ENCODE measurements at places on chromosomes 12 and 14. TPM values are rescaled to one million over a fixed set of nuclear protein-coding genes. Genes with fewer than 3 reads are reported as not detected.

TC2N gene
- polyA plus RNA-seq, result 0.17 TPM

DLST gene
- 13.8 TPM for polyA plus RNA-seq

MAPK1IP1L gene
- 104 TPM for polyA plus RNA-seq

CHGA gene
- 0.31 TPM for polyA plus RNA-seq

BMP4 gene
- polyA plus RNA-seq, result 12.1 TPM

OTX2 gene
- 0.90 TPM for polyA plus RNA-seq

SLC6A12 gene
- polyA plus RNA-seq, result 0.24 TPM

CCNB1IP1 gene
- 76.9 TPM for polyA plus RNA-seq

PHETA1 gene
- 13.8 TPM for polyA plus RNA-seq

TOMM20L gene
- not detected for polyA plus RNA-seq

C3AR1 gene
- polyA plus RNA-seq, result not detected

COL2A1 gene
- 278 TPM for polyA plus RNA-seq

CSRP2 gene
- polyA plus RNA-seq, result 558 TPM

TESPA1 gene
- not detected for polyA plus RNA-seq

CLEC7A gene
- not detected for polyA plus RNA-seq

NUMB gene
- 70.9 TPM for polyA plus RNA-seq

CCDC184 gene
- polyA plus RNA-seq, result not detected

IFT81 gene
- 44.8 TPM for polyA plus RNA-seq

COCH gene
- 1.5 TPM for polyA plus RNA-seq

CELA1 gene
- not detected for polyA plus RNA-seq

SLC38A6 gene
- 5.7 TPM for polyA plus RNA-seq

DHRS2 gene
- polyA plus RNA-seq, result 0.97 TPM

KRT79 gene
- polyA plus RNA-seq, result not detected

NABP2 gene
- 6.8 TPM for polyA plus RNA-seq

VSIG10 gene
- 7.2 TPM for polyA plus RNA-seq

LYSET gene
- 42.3 TPM for polyA plus RNA-seq

DAD1 gene
- 444 TPM for polyA plus RNA-seq

OS9 gene
- 122 TPM for polyA plus RNA-seq

KRT71 gene
- polyA plus RNA-seq, result not detected

SERPINA3 gene
- polyA plus RNA-seq, result 0.31 TPM

NFE2 gene
- 8.4 TPM for polyA plus RNA-seq

HPD gene
- polyA plus RNA-seq, result 0.16 TPM

KLRC2 gene
- polyA plus RNA-seq, result not detected

PROX2 gene
- 0.75 TPM for polyA plus RNA-seq

KRT83 gene
- not detected for polyA plus RNA-seq

ZNF891 gene
- polyA plus RNA-seq, result 0.65 TPM

CAMKK2 gene
- polyA plus RNA-seq, result 24.2 TPM

GPR84 gene
- not detected for polyA plus RNA-seq

BCL11B gene
- polyA plus RNA-seq, result 0.57 TPM

CIROP gene
- polyA plus RNA-seq, result not detected

LRIG3 gene
- polyA plus RNA-seq, result 14.7 TPM

LTBP2 gene
- polyA plus RNA-seq, result 1.5 TPM

RNASE3 gene
- polyA plus RNA-seq, result not detected

AMN gene
- 1.3 TPM for polyA plus RNA-seq

LMO3 gene
- 37.6 TPM for polyA plus RNA-seq

KHNYN gene
- polyA plus RNA-seq, result 35.7 TPM

SLC4A8 gene
- polyA plus RNA-seq, result 1.9 TPM

ESRRB gene
- 6.6 TPM for polyA plus RNA-seq

KCNH3 gene
- polyA plus RNA-seq, result 0.34 TPM

KRT3 gene
- not detected for polyA plus RNA-seq
